ENCODE measurements at places on chromosomes 1 and 21.

DNA sequence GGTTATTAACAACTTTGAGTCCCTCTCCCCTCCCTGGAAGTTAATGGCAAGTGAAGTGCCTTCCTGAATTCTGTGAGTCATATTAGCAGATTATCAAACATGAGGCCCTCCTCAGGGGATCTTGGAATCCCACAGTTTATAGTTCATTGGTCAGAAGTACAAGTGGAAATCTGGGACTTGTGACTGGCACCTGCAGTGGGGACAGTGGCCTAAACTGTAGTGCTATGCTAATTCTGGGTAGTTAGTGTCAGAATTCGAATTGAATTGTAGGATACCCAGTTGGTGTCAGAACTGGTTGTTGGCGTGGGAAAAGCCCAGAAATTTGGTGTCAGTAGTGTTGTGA lies 26.2 kb downstream of the ZYG11B start:
- no peak for DNase-seq

DNA sequence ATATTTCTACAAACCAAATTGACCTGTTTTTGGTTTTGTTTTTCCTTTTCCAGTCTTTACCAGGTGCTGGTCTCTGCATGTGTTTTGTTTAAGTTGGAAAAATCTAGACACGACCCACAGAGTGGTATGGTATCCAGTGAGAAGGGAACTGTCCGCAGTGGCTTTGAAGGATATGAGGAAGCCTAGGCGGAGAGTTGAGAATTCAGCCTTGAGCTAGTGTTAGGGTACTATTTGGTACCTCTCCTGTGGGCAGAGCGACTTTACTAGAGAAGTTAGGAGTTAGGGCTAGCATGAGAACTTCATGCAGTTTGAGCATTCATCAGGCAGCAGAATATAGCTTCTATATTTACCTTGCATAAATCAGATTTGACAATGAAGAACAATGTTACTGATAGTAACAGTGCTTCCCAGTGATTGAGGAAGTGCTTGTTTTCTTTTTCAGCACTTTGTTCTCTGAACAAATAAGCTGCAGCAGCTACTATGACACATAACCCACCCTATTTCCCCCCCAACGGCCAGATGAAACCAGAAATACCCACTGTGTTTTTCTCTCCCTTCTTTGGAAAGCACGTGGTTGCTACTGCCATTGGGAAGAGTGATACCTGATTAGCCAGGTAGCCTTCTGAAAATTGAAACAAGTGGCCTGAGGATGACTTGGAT lies 19.0 kb downstream of the MRPS6 start:
- no peak for DNase-seq

GRCh38 chr1:53627666-53628065 lies 111.3 kb downstream of the GLIS1 start:
- DNase-seq, result no peak

- peak; percentile 95 for DNase-seq
These were observed 9.3 kb downstream of the KIF21B start for GRCh38 chr1:201013991-201014815.

- DNase-seq, result no peak
These were observed 3.6 kb upstream of the KIF17 start for GRCh38 chr1:20721117-20722061.

DNA sequence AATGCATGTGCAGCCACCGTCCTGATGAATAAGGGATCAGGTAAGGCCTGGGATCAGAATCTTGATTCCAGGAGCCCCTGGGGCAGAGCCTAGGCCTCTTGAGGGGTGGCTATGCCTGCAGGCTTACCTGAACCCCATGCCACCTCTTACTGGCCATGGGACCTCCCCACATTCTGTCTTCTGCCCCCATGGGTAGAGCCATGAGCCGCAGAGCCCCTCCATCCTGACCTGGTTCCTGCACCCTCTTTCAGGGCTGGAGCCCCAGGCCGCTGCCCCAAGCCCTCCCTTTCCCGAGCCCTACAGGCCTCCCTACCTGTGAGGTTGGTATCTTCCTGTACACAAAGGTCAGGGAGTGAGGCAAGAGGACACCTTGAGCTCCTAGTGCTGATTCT lies 120.8 kb downstream of the DMRTB1 start:
- DNase-seq, result no peak

GRCh38 chr1:192557841-192558595 lies 17.6 kb upstream of the RGS1 start:
- DNase-seq, result no peak

GRCh38 chr1:246794828-246795671 lies 70.8 kb downstream of the SCCPDH start:
- DNase-seq, result no peak

DNA sequence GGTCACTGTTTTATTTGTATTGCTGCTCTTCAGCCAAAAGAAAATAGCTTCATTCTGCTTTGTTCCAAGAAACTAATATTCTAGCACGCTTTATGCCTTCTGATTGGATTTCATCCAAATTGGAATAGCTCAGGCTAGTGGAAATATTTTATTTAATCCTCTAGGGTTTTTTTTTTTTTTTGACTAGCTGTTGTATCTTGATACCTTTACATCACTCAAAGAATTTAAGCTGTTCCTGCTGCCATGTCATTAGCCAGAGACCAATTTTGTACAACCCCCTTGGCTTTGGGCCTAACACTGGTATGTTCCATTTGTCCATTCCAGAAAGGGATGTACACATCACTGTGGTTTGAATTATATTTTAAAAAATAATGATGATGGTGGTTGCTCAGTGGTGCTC lies 103.0 kb downstream of the DISC1 start:
- no peak for DNase-seq

DNA sequence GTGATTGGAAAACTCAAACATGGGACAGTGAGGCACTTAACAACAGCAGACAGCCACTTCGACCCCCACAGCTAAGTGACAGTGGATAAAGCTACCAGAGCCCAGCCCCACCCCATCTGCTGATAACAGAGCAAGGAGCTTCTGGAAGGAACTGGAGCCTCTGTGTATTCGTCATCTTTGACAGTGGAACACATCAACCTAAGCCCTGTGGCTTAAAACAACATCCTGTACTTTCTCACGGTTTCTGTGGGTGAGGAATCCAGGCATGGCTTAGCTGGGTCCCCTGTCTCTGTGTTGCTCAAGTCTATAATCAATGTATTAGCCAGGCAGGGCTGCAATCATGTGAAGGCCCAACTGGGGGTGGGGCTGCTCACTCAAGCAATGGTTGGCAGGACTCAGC lies 18.4 kb upstream of the SIPA1L2 start:
- DNase-seq, result no peak

GRCh38 chr1:77025599-77025998 lies 158.3 kb downstream of the ST6GALNAC5 start:
- DNase-seq, result no peak

DNA sequence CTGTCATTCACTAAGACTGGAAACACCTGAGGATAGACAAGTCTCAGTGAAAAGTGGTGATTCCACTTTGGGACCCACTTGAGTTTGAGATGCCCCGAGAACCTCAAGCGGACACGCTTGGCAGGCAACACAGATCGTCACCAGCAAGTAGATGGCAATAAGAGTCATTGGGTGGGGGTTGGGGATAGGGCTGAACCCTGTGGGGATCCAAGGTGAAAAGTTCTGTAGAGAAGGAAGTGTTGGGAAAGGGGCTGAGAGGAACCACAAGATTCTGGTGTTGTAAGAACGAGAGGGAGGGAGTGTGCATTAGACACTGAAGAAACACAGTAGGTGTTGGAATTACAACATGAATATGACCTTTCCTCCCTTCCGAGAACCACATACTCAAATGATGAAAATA lies 45.4 kb upstream of the TDRD10 start:
- DNase-seq, result no peak

DNA sequence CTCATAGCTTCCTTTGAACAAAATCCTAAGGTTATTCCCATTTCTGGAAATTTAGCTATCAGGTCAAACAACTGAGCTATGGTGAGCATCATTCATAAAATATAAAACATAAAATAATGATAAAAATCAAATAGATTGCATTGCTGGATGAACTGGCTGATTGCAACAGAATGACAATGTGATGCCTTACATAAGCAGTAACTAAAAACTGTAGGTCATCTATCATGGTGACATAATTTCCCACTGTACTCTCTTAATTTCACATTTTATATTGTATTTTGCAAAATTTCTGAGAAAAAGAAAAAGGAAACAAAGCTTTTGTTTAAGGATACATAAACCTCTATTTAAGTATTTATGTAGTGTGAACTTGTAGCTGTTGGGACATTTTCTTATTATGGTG lies 4.6 kb downstream of the PTGER3 start:
- no peak for DNase-seq

GRCh38 chr1:117967477-117967876 lies 37.9 kb downstream of the WDR3 start:
- DNase-seq, result no peak

GRCh38 chr1:19101244-19101643 lies 108.8 kb downstream of the UBR4 start:
- DNase-seq, result no peak

DNA sequence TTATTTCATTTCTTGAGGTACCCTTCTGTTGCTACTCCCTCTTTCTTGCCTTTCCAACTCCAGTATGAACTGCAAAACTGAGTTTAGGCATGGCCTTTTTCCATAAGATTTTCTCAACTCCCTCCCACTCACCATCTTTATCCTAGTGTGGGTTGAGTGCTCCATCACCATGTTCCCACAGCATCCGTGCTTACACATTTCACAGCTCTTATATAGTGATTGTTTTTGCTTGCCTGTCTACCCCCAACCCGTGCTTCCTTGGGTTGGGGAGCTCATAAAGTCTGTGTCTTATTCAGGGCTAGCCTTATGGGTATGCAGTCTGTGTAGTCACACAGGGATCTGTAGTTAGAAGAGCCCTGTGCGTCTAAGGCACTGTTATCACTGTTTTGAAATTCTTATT lies 68.2 kb upstream of the CCDC190 start:
- DNase-seq, result no peak

GRCh38 chr1:103220631-103221041 lies 112.3 kb upstream of the COL11A1 start:
- DNase-seq, result no peak

GRCh38 chr1:174988986-174989385 lies 10.8 kb upstream of the CACYBP start:
- DNase-seq, result no peak

DNA sequence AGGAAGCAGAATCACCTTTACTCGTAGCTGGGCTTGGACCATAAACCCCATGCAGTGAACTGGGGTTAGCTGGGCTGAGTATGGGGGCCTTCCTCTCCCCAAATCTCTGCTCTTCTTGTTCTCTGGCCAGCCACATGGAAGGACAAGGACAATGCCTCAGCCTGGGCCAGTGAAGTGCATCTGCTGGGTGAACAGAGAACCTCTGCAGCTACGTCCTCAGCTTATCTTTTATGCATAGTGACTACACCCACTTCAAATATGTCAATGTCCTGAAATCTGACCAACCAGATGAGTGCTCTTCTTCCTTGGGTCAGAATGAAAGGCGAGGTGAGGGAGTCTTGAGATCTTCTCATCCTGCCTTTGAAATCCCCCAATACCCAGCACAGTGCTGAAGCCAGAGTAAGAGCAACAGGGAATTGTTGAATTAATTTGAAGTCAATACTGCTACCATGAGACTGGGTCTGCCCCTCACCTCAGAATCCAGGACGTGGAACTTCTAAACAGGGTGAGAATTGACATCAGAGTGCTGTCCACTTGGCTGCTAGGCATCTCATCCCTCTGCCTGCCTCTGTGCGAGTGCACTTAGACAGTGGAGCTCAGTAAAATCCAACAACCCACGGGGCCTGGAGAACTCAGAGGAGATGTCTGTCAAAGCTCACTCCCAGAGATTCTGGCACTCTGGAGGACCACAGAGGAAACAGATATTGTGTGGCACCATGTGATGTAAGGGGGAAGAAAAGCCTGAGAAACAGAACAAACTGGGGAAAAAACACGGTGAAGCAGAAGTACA lies 99.0 kb downstream of the IER5 start:
- DNase-seq, result no peak

- no peak for DNase-seq
These were observed at the start of gene S100A7A for GRCh38 chr1:153415850-153416570. S100A7A (plus strand) TSS chr1:153416520; CDS start chr1:153418083, 1,563 bp downstream.

DNA sequence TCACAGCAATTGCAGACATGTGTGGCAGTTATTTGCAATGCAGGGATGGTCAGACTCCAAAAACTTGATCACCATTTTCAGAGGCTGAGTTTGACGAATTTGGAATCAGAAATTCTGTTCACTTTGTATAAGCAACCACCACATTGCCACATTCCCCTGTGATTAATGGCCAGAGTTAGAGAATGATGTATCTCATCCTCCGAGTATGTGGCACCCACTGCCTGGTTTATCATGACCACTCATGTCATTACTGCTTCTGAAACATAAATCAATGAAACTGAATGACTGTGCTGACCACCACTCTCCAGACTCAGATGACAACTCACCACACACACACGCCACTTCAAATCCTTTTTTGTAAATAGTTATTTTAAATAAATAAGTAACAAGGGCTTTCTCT lies 66.6 kb upstream of the CACHD1 start:
- no peak for DNase-seq

DNA sequence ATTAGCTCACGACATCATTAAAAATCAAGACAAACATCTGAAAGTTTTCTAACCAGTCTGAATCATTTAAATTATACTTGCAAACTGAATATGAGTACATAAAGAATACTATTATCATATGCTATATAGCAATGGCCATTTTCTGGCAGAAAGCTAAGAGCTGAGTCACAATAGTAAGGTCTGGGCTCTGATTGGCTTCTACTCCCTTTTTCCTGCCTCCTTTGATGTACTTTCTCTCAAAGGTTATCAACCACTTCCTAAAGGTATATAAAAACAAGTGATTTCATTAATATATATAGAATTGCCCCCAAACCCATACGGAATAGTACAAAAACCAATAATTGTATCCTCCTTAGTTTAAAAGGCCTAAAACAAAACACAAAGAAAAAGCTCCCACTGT lies 7.0 kb downstream of the KCNA3 start:
- no peak for DNase-seq

GRCh38 chr1:5597991-5598823 lies 394.0 kb downstream of the NPHP4 start:
- DNase-seq, result no peak

- no peak for DNase-seq
These were observed 10.2 kb upstream of the SUSD4 start for GRCh38 chr1:223374064-223374610.

DNA sequence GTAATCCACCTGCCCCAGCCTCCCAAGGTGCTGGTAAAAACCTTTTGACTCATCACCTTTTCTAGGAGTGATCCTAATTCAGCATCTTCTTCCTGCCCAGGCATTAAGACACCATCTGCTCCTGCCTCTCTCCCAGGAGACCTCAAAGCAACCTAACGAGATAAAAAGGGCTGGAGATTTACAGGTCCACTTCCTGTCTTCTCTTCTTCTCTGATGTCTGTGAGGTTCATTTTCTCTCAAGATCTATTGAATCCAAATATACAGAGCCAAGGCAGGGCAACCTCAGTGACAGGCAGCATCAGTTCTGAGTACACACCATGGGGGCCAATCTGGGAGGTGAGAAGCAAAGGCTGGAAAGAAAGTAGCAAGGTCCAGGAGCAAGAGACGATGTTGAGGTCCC lies 219.4 kb downstream of the SETD4 start:
- DNase-seq, result no peak

Measured in posterior cingulate gyrus (tissue), 11 donors.